ENCODE measurements at places on chromosomes 3 and 15. TPM values are rescaled to one million over a fixed set of nuclear protein-coding genes. Genes with fewer than 3 reads are reported as not detected.

GRCh38 chr3:49471856-49472495 lies 1.9 kb downstream of the DAG1 start:
- peak; percentile 59 for DNase-seq

- DNase-seq: no peak
Observed at GRCh38 chr15:51004103-51004551, 90.6 kb downstream of the TNFAIP8L3 start.

GRCh38 chr15:93895976-93896770 lies 335.2 kb upstream of the MCTP2 start:
- no peak for DNase-seq

The THRB gene
- total RNA-seq: 23.1 TPM

The ACVR2B gene
- total RNA-seq: 4.7 TPM

- DNase-seq: no peak
Observed at GRCh38 chr3:101270149-101270548, 50.2 kb downstream of the IMPG2 start.

All from left ventricle myocardium superior (tissue), 1 donor.